GF-D8 (cell line): ENCODE measurements at places on chromosomes 7 and 10.

- no peak for DNase-seq
Observed at GRCh38 chr7:16419859-16420258, 1.5 kb downstream of the CRPPA start.

DNA sequence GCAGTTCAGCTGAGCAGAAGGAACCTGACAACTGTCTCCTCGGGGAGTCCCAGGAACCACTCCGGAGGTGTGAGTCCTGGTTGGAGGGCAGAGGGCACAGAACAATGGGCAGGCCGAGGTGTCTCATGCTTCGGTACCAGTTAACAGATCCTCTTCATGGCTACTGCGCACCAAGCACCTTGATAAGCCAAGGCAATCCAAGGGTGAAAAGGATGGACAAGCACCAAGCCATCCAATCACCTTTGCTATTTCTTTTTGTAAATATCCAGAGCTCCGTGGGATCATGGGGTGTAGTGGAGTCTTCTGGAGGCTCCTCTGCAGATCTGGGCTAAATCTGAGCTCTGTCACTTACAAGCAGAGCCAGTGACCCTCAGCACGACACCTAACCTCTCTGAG is 233.5 kb downstream of the WDR11 start:
- no peak for DNase-seq

- no peak for DNase-seq
Observed at GRCh38 chr7:124462249-124462648, 303.3 kb downstream of the GPR37 start.

- no peak for DNase-seq
Observed at GRCh38 chr10:97771055-97771891, 526 bp downstream of the SFRP5 start.

DNA sequence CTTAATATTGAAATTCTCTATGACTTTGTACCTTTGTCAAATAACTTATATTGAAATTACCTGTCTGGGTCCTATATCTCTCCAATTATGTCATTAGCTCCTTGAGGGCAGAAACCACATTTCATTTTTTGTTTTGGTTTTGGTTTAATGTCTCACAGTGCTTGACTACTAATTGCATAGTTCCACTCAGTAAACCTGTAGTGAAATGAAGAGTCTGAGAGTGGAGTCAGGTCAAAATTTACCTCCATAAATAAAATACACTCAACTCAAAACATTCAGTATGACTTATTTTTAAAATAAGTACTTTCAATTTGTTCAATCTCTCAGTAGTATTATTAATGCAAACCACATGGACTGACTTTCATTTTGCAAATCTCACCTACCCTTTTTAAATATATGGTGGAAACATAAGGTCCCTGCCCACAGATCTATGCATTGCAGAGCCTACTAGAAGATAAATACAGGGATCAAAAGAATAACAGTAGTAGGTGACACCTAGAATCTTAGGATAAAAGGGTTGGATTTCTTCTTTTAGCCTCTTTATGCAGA is 32.5 kb downstream of the PDE1C start:
- DNase-seq: no peak

GRCh38 chr7:7157177-7157886 is 25.0 kb upstream of the C1GALT1 start:
- peak; percentile 73 for DNase-seq

DNA sequence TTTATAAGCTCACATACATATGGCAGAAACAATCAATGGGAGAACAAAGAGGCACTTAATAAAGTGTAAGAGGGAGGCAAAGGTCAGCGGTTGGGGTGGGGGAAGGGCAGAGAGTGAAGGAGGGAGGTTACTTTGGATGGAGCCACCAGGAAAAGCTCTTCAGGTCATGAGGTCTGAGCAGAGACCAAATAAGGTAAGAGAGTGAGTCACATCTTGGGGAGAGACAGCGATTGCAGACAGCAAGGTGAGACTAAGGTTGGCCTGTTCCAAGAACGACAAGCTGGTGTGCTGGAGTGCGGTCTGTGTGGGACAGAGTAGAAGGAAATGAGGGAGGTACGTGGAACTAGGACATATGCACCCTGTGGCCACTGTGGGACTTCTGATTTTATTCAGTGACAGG is 74.3 kb upstream of the TOMM7 start:
- DNase-seq: no peak

- no peak for DNase-seq
Observed at GRCh38 chr10:22427890-22428571, 82.7 kb downstream of the SPAG6 start.

GRCh38 chr7:70322856-70323255 is 724.6 kb downstream of the AUTS2 start:
- no peak for DNase-seq

GRCh38 chr10:19999431-19999830 is 183.2 kb downstream of the PLXDC2 start:
- DNase-seq: no peak

- DNase-seq: no peak
Observed at GRCh38 chr7:778271-778967, 51.3 kb upstream of the PRKAR1B start.

DNA sequence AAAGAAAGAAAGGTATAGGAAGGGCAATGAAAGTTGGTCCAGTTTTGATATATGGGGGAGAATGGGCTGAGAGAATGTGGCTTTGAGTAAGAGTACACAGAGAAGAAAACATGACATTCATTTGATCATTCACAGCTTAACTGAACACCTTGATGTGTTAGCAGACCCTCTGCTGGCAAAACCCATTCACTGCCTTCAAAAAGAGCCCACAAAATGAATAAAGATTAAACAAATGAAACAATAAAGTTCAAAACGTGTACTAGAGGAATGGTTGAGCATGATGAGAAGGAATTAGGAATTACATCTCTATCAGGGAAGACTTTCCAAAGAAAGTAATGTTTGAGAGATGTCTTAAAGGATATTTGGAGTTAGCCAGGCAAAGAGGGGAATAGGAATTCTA is 2.1 kb downstream of the WEE2 start:
- DNase-seq: no peak

DNA sequence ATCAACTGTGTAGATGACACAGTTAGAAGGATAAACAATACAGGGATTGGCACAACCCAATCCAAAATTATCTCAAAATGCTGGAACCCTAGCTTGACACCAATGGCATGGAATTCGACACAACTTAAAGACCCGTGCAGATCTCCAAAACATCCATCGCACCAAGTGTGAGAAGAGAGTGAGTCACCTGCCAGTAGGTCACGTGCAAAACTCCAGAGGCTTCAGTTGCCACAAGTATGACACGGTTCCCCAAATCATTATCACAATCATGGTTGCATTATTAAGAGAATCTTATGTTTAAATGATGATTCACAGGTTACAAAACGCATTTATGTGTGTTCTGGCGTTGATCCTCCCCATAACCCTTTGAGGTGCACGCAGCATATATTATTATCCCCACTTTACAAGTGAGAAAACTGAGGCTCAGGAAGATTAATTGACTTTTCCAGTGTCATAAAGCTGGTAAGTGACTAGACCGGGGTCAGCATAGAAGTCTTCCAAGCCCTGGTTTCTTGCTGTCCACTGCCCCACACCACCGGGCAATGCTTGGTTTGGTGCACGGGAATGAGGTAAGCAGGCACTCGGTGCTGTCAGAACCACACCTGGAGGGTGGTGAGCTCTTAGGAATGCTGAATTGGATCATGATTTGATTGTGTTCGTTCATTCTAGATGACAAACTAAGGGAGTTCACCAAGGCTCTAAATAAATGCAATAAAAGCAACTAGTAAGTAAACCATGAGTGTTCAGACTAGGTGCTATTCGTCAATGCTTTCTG is 23.6 kb upstream of the STK17A start:
- no peak for DNase-seq

- DNase-seq: no peak
Observed at GRCh38 chr10:122018491-122018890, 29.5 kb downstream of the TACC2 start.

DNA sequence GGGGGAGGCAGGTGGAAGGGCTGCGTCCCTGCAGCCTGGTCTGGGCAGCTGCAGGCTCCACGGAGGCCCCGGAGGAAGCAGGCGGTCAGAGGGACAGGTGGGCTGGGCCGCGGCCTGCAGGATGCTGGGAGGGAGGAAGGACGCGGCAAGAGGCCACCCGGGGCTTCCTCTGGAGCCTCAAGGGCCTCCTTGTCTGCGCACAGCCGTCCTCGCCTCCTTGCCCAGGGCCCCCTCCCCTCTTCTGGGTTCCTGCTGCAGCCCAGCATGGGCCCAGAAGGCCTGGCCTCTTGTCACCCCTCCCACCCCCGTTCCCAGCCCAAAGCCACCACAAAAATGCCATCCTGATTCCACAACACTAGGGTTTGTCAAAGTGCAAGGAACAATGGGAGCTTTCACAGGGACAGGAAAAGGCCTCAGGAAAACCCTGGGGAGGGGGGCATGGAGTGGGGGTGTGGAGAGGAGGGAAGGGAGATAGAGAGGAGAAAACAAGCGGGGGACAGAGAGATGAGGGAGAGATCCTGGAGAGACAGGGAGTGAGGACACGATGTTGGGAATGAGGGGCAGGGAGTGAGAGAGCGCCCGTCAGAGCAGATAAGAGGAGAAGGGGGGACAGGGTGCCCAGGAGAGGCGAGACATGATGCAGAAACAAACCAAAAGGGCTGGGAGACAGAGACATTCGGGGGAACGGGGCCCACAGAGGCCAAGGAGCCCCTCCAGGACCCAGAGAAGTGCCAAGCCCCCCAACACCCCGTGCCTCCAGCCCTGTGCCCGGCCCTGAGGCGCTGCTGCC is 41.8 kb downstream of the ZCCHC24 start:
- no peak for DNase-seq

DNA sequence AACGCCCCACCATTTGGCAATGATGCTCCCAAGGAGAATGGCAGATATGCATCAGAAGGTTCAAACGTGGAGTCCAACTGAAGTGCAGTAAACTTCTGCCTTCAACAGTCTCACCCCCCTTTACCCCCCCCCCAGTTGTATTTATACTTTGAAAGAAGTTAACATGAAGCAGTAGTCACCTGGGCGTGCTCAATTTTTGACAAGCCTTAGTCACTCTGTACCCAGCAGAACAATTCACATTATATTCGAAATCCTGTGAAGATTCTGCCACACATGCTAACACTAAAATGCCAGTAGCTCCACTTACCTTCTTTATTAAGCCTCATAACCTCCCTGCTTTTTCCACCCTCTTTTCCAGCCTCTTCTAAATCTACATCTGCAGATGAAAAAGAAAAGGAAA is 894 bp downstream of the ATXN7L1 start:
- DNase-seq: no peak

DNA sequence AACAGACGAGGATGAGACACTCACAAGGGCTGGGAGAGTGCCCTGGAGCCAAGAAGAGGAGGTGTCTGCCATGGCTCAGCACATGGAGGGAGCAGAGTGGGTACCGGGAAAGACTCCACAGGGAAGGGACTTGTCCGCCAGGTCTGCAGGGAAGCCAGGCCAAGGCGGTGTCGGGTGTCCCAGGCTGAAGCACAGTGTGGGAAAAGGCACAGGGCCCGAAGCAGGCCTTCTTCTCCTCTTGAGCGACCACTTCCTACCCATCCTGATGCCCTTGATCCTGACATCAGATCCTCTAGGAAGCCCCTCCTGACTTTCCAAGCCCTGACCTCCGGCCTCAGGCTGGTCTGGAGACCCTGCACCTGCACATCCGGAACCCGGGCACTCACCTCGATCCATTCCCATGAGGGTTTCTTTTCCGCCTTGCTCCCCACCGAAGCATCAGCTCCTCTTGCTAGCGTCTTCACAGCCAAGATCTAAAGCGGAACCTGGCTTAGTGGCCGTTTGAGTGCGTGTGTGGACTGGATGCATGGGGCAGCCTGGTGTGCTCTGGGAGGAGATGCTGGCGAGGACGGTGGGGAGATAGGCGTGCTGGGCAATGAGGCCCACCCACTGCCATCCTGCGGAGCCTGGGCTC is 8.5 kb downstream of the CALML3 start:
- DNase-seq: no peak

- no peak for DNase-seq
Observed at GRCh38 chr7:107971613-107972012, 31.3 kb downstream of the LAMB1 start.

DNA sequence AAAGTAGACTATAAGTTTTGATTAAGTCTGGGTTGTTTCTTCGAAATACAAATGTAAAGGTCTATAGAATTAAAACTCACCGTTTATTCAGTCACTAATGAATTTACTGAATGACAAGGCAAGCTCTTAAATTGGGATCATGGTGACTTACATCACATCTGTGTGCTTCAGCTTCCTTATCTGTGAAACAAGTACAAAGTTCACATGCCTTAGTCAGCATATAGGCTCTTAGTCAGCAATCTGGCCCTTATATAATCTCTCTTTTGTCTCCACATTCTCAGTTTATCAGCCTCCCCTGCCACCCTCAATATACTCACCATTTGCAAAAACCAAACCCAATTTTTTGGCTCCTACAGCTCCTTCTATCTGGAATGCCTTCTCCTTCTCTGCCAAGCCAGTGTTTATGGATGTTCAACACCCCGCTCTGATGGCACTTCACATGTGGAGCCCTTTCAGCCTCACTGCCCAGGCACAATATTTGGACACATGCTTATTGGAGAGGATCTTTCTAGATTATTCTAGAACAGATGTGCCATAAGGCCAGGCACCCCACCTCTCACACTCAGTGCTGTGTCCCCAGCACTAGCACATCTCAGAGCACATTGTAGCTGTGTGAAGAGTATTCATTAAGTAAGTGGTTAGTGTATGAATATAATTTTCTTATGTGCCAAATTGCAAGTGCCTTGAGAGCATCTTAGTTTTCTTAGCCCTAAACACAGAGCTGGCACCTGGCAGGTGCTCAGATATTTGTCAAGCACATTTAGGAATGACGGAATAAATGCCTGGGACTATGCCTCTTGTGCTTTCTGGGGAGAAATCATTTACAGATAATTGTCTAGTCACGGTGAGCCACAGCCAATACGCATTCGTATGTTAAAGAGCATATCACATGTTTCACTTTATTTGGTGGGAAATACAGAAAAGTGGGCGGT is 9.8 kb upstream of the LAMB1 start:
- DNase-seq: no peak
